Right ventricle myocardium inferior (tissue), 1 donor: ENCODE measurements at places on chromosomes 2 and 18. TPM values are rescaled to one million over a fixed set of nuclear protein-coding genes. Genes with fewer than 3 reads are reported as not detected.

Gene CCDC68
- 3.9 TPM for total RNA-seq

Gene ARHGEF33
- 0.62 TPM for total RNA-seq

Gene BMPR2
- total RNA-seq: 45.3 TPM

Gene EPHA4
- 14.2 TPM for total RNA-seq

Gene UPP2
- total RNA-seq: not detected

Gene GDF7
- total RNA-seq: 0.46 TPM

Gene CXCR2
- 1.5 TPM for total RNA-seq

DNA sequence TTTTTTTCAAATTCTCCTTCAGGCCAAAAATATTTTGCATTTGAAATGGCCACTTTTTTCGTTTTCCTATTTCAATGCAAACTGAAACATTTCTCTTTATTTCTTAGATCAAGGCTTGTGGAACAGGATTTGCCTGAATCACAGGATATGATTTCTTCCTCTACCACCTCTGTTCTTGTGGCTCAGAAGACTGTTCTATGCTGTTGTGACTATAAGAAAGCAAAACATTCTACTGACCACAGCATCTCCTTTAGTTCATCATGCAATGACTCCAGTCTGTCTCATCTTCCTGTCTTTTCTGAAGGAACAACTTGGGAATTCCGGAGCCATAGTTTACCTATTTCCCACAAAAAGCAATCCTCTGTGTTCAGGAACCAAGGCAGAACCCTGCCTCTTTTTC, 16.2 kb upstream of the ZNF512 start:
- DNase-seq: no peak

DNA sequence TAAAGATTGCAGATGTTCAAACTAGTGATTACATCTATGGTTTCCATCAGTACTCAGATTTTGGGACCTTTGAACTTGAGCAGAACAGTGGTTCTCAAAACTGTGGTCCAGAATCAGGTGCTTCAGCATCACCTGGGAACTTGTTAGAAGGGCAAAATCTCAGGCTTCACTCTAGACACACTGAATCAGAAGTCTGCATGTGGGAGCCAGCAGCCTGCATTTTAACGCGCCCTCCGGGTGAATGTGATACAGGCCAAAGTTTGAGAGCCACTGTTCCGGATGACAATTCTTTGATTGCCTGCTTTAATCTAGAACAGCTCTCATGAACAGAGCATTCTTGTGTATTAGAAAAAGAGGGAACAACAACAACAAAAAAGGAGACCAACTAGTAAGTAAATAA, 261.7 kb downstream of the GPD2 start:
- DNase-seq: no peak

- no peak for DNase-seq
Measured at GRCh38 chr2:144210076-144210475, 309.8 kb downstream of the ZEB2 start.

GRCh38 chr2:222609381-222609780, 46.5 kb downstream of the FARSB start:
- DNase-seq: no peak

DNA sequence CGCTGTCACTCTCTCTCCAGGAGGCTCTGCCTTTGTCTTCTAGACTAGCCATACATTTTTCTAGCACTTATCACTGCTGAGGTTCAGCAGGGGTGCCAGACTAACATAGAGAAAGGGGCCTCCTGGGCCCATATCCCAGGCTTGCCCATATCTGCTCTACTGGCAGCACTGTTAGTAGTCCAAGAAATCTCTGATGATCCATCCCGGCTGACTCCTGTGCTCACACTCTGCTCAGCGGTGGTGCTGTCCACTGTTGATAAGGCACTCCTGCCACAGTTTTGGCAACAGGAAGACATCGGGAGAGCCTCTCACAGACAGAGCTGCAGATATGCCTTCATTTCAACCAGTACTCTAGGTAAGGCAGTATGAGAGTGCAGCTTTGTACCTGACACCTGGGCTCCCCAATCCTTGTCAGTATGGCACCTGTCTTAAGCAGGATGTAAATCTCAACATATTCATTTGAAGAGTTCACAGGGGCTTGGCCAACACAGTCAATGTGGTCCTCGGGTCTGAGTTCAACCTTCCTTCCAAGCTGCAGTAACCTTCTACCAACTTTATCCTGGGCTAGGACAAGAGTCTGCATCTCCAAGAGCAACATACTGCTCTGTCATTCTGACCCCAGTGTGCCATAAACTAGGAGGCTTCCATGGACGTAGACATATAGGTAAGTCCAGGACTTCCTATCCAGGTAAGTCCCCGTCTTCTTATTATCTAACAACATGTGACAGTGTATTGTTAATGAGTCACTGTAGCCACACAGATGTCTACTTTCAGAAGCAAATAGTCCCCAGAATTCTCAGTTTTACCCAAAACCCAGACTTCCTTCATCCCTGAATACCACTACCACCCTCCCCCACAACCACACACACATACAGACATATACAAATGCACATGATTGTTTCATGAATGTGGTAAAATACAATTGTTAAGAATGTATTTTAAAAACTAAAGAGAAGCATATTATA, 16.2 kb downstream of the KLF7 start:
- no peak for DNase-seq

DNA sequence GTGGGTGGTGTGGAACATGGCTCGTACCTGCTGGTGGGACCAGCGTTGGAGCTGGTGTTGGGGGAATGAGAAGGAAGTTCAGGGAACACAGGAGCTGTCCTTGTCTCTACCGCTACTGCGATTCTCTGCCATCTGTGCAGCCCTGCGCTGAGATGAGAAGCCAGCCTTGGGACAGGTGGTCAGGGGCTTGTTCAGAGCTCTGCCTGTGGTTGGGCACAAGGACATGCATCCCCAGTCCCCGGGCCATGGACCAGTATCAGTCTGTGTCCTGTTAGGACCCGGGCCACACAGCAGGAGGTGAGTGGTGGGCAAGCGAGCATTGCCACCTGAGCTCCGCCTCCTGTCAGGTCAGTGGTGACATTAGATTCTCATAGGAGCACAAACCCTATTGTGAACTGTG, 164.4 kb downstream of the TSN start:
- no peak for DNase-seq

DNA sequence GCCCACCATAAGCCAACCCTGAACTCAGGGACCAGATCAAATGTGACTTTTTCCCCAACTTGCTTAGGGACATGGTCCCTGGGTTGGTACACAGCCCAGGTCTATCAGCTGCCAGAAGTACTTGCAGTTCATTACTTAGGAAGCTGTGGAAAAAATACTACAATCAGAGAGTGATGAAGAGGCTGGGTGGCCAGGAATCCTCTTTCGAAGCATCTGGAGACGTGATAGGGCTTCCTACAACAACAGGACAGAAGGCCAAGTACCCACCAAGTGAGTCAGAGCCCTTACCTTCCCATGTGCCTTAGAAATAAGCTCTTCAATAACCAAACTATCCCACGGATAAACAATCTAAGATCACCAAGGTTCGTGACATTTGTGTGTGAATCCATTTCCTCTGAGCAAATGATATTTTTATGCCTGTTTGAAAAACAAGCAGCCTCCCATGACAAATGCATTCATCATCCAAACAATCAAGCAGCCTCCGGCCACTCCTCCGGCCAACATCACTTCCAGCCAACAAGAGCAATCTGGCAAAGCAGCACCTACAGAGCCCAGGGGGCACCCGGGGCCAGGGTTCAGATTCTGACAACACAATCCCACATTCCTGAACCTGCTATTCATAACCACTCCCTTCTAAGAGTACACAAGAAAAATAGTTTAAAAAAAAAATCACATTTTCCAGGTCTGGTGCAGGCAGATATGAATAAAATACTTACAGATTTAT, 26.4 kb downstream of the TBC1D8 start:
- peak; percentile 74 for DNase-seq

DNA sequence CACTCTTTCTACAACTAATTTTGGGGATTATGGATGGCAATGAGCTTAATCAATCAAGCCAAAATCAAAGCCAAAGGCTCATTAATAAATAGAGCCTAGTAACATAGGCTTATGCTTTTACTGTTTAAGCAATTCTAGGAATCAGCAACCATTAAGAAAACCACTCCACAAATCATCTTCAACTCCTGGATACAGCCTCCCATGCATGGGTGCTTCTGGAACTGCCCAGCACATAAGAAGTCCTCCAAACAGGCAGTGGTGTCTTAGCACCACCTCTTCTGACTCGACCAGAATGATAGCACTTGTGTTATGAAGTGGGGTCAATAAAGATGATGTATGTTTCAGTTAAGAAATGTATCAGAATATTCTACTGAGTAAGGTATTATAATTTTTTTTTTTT, 104.4 kb upstream of the SERPINE2 start:
- DNase-seq: no peak

- DNase-seq: no peak
Measured at GRCh38 chr2:174066871-174067270, 101.7 kb upstream of the SP3 start.

- no peak for DNase-seq
Measured at GRCh38 chr2:12728221-12728777, 11.6 kb downstream of the TRIB2 start.
